ENCODE measurements at places on chromosomes 2 and 18. TPM values are rescaled to one million over a fixed set of nuclear protein-coding genes. Genes with fewer than 3 reads are reported as not detected.

Gene SALL3
- not detected for total RNA-seq

Gene CHRNG
- total RNA-seq = not detected

Gene ERMN
- total RNA-seq = not detected

Gene ALPP
- 3.1 TPM for total RNA-seq

DNA sequence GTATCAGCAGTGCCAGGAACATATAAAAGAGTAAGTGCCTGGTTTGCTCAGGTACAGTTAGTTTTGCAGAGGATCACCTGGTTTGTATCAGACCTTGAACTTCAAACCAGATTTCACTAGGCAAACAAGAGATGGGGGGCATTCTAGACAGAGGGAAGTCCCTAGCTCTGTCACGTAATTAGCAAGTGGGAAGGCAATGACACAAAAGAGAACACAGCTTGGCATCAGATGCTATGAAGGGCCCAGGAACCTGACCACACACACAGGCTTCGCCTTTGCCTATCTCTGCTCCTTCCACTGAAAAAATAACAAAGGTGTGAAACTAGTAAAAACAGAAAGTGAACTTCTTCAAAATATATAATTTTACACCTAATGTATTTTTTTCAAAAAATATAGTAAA, 62.6 kb downstream of the CERKL start:
- DNase-seq = no peak

GRCh38 chr2:230984393-230985220, 11.3 kb upstream of the SPATA3 start:
- no peak for DNase-seq

DNA sequence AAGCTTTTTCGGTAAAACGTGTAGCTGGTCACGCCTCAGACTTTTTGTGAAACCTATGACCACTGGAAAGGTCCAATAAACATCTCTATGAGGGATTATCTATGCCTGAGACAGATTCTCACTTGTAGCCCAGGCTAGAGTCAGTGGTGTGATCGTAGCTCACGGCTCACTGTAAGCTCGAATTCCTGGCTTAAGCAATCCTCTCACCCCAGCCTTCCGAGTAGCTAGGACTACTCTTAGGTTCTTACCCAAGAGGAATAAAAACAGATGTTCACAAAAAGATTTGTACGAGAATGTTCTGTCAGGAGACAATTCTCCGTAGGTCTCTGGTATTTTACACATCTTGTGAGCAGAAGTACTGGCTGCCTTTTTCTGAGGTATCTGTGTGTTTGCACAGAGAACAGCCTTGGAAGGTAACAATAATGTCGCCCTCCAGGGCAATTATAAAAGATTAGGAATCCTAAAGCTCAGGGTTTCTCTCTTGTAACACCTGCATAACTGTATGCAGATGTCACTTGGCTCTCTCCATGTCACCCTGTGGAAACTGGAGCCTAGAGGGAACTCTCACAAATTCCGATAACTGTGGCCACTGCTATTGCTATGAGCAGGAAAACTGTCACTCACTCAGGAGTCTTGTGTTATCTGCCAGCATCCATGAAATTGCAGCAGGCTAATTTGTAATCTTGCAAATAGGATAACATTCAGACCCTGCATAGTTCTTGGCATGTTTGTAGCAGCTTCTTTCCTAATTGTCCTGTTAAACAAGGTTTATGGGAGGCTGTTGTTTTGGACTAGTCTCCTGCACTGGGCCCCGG, 25.5 kb upstream of the RALBP1 start:
- DNase-seq = no peak

GRCh38 chr2:2926009-2926857, 451.4 kb downstream of the EIPR1 start:
- no peak for DNase-seq

GRCh38 chr2:101251844-101252407, 760 bp upstream of the CNOT11 start:
- peak; percentile 61 for DNase-seq

DNA sequence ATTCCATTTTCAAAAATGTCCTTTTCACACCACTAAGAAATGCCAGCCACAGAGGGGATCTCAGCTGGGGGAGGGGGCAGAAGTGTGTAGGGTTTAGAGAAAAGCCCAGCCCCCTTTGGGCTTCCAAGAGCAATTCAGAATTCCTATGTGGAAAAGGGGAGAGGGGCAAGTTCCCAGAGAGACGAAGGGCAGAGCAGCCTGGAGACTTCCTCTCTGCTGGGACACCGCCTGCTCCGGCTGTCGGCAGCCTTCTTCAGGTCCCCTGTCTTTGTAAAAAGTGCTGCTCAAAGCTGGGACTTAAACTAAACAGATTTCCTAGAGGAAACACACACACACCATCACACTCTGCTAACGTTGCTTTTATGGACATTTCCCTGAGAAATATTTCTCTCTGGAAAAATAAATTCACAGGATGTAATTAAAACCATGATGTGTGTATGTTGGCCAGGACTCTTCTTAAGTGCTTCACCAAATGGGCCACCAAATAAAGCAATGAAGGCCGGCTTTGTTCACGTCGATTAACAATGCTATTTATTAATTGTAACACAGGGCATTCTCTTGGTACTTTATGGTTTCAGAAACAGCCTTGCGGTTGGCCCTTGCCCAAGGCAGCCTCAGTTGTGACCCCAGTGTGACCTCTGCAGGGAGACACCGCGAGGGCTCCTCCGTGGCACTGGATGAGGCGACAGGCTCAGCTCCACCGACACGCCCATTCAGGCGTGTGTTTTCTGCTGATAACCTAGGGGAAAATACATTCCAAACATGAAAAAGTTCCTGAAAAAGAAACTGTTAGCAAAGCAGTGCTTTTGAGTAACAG, 5.6 kb upstream of the ASB1 start:
- no peak for DNase-seq

GRCh38 chr2:47354013-47354847, 48.7 kb upstream of the MSH2 start:
- no peak for DNase-seq

- DNase-seq = no peak
Measured at GRCh38 chr2:165985120-165985519, 31.5 kb upstream of the TTC21B start.

DNA sequence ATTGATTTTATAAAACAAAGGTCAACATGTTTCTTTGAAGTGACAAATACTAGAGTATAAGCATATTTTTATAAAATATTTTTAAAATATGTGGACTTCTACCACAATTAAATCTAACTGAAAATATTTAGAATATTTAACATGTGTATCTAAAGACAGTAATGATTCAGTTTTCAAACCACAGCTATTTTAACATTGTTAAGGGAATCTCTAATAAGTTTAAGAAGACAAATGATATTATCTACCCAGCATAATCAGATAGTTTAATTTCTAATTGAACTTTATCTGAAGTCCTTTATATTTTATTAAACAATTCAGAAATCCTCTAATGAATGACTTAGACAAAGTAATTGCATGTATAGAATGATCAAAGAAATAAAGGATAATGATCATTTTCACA, 96.2 kb downstream of the VWC2L start:
- no peak for DNase-seq

Measured in left lung (tissue), 14 donors.